ENCODE measurements at places on chromosomes 1 and 21.
A peak's percentile ranks its signal among the peaks of the same experiment; 100 is the strongest.

GRCh38 chr1:172671591-172671990 lies 12.7 kb downstream of the FASLG start:
- no peak for DNase-seq

DNA sequence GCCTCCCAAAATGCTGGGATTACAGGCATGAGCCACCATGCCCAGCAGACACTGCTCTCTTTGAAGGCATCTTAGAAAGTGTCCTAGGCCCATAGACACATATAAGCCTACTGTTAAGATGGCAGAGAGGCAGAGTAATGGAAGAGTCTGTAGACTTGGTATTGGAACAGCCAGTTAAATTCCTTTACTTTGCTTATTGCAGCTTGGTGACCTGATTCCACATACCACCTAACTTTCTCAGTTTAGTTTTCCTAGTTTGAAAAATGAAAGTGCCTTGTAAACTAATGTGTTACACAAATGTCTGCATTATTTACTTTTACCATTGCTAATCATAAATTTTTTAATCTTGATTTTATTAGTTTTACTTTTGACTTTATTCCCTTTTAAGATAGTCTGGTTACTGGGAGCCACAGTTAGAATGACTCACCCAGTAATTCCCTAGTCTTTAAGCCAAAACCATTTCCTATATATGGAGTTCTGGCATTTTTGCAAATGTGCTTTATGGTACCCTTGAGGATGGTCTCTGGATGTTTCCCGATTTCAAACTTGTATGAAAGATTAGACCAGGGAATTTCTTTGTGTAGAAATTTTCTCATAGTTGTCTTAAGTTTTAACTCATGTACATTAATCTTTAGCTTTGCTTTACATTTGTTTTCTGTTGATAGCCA lies 6.4 kb downstream of the SMAP2 start:
- DNase-seq: no peak

DNA sequence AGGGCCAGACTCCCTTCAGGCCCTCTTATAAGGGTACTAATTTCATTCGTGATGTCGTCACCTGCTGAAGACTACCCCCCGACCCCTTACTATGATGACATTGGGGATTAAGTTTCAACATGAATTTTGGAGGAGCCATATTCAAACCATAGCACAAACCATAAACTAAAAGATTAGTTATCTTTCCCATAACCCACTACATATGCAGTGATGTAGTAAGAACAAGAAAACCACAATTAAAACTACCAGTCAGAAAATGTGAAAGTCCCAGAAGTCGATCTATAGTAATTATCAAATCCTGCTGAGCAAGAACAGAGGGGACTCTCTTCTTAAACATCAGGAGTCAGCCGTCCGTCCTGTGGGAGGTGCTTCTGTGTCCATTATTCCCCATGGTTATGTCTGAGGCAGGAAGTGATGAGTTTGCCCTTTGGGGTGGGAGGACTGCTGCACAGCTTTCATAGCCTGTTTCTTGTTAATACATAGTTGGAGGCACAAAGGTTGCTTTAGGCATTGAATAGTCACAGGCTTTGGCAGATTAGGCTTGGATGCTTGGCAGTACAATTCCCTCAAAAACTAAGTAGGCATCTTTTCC lies 35.9 kb upstream of the PTGFRN start:
- DNase-seq: no peak

GRCh38 chr1:45620588-45621500 lies 3.0 kb downstream of the CCDC17 start:
- no peak for DNase-seq

DNA sequence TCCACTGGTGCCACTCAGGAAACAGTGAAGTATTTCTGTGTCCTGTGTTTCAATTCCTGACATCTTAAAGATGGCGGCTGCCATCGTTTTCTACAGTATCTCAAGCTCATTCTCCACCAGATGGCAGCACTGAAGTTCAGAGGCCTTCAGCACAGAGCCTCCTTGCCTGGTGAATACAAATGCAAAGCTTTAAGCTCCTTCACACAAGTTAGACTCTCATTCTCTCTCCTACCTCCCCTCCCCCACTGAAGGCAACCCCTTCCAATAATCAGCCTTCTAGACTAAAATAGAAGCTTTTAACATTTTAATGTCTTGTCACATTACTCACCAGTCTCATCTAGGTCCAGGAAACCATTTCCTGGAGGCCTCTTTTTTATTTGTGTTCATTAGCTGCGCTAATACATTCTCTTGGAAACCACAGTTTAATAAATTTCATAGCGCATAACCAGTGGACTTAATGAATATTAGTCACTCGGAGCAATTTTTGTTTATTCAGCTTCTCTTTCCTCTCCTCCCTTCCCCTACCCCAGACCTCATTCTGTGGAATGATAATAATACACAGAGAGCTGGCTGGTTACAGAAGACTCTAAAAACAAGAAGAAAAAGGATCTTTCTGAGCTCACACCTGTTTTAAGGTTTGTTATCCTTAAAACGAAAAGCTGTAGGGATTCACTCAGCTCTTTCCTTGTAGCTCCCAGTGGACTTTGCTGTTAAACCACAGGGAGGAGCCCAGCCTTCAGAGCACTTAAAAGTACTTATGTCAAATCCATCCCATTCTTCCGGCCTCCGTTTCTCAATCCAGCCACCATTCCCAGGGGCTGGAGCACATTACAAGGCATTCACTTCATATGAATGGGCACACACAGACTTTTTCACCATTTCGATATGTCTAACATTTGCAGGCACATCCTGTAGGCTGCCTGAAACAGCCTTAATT lies 384.9 kb downstream of the HLX start:
- DNase-seq: peak; percentile 57

GRCh38 chr1:200211157-200211556 lies 183.6 kb downstream of the NR5A2 start:
- DNase-seq: no peak

GRCh38 chr1:57826535-57826934 lies 402.7 kb upstream of the DAB1 start:
- no peak for DNase-seq

DNA sequence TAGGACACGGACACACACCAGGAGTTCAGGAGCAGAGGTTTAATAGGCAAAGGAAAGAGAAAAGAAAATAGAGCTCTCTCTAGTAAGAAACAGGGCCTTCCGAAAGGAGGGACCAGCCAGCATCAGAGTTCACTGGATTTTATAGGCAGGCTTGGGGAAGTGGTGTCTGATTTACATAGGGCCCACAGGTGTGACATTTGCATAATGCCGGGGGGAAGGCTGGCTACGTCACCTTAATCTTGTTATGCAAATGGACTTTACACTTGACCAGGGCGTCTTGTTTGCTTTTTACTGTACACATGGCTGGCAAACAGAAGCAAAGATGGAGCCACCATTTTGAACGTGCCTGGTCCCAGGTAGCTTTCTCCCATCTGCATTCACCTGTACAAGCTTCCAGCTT lies at the start of gene OR14A16:
TSS of gene OR14A16 (minus strand) at position 97 of the 400 bp plus-strand sequence. CDS start 8,390 bp downstream, outside the sequence.
- DNase-seq: no peak

DNA sequence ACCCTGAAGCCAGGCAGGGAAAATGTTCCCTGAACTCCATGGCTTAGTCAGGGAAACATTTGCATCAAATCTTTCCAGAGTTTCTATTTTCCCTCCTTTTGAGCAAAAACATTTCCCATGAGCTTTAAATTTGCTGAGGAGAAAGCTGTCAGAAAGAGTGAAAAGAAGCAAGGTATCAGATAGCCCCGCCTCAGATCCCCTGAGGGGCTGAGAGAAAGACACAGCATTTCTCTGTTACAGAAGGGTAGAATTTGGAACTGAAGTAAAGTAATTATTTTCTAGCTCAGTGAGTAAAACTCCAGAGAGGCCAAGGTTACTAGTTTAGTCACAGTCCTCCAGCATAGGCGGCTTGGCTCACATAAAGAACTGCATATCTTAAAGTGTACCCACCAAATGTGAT lies 10.6 kb downstream of the FMO1 start:
- DNase-seq: no peak
